ENCODE measurements at places on chromosomes 1 and 21.

GRCh38 chr21:38878379-38879179 is 72.8 kb downstream of the ETS2 start:
- no peak for DNase-seq

DNA sequence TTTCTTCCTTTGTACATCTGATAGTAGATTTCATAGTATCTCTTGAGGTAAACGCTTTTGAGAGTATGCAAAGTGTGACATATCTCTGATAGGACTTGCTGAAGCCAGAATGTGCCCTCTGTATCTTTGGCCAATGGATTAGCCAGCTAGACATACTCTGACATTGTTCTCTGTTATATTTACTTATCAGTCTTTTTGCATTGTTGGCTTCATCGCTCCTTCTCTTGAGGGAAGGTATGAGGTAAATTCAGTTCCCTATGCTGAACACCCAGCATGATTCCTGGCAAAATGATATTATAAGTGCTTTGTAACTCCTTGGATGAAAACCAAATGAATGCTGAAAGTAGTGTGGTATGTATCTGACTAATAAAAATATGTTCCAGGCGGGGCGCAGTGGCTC is 163.2 kb upstream of the CACYBP start:
- DNase-seq, result no peak

- peak; percentile 47 for DNase-seq
These were observed 11.5 kb upstream of the HCRTR1 start for GRCh38 chr1:31605908-31606427.

DNA sequence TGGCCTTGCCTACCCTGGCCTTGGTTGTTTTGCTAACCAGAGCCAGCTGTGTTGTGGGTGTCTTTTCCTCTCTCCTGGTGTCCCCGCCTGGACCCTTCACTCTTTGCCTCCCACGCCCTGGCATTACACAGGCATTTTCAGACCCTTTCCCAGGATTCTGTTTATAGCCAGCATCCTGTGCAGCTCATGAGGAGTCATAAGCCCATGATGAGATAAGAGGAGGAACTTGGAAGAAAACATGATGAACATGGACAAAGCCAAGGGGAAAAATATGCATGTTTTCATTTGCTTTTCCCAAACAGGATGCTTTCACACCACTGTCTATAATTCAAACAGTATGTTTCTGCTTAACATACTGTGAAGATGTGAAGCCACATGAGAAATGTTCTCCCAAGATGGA is 18.7 kb upstream of the WARS2 start:
- DNase-seq, result no peak

DNA sequence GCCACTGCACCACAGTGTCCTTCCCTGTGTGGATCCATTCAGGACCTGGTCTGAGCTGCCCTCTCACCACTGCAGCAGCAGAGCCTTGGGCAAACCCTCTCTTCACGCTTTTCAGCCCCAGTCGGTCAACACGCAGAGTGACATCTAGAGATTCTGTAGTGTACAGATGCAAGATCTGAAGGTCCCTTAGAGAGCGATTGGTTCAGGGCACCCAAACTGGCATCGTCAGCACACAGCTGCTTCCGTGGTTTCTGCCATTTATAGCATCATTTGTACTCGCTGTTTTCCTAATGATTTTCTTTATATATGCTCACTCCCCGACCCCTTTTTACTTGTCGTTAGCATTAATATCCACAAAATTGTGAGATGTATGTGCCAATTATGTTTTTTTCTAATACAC is 1.5 kb upstream of the ASCL5 start:
- DNase-seq, result no peak

- DNase-seq, result no peak
These were observed 89.2 kb downstream of the TRIM11 start for GRCh38 chr1:228317411-228317828.

DNA sequence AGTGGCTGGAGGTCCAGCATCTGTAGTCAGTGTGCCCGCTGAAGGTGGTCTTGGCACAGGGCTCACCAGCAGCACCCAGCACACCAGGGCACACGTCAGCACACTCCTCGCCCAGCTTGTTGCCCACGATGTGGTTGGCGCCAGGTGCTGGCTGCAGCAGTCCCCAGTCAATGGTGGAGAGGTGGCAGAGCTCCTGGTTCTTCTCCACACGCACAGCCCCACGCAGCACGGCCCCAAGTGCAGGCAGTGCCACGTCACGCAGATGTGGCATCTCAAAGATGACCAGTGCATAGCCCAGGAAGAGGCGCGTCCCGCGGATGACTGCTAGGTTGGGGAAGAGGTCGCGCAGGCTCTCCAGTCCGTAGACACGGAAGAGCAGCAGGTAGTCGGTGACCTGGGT is 5.2 kb downstream of the INSRR start:
- DNase-seq, result no peak

- no peak for DNase-seq
These were observed 376.5 kb downstream of the LRRIQ3 start for GRCh38 chr1:73821520-73821919.

GRCh38 chr1:64981601-64982533 is 15.5 kb upstream of the JAK1 start:
- DNase-seq, result no peak

GRCh38 chr1:244047621-244048255 is 3.3 kb upstream of the ZBTB18 start:
- DNase-seq, result no peak

- DNase-seq, result no peak
These were observed 75.1 kb downstream of the TLR5 start for GRCh38 chr1:223067914-223068313.

GRCh38 chr21:14744368-14744767 is 198.3 kb upstream of the SAMSN1 start:
- DNase-seq, result no peak

GRCh38 chr21:32819694-32820093 is 48.1 kb upstream of the PAXBP1 start:
- no peak for DNase-seq

DNA sequence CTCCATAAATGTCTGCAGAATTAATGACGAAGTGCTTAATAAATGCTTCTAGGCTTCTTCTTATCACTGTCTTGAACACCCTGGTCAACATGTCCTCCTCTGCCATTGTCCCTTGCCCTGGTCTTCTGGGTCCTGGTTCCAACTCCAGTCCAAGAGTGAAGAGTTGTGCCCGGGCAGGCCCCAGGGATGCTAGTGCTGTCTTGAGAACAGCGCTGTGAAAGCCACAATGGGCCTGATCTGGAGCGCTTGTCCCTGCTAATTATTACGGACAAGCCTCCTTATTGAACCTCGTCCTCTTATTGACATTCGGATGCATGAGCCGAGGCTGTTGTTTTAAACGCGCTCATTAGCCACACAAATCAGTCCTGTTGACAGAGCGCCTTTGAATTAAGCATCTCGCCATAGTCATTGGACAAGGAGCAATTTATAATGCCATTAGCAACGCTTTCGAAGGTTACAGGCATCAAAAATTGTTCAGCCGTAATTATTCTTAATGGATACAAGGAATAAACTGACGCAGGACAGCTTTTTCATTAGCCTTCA is 211.6 kb upstream of the POU3F1 start:
- DNase-seq, result no peak

DNA sequence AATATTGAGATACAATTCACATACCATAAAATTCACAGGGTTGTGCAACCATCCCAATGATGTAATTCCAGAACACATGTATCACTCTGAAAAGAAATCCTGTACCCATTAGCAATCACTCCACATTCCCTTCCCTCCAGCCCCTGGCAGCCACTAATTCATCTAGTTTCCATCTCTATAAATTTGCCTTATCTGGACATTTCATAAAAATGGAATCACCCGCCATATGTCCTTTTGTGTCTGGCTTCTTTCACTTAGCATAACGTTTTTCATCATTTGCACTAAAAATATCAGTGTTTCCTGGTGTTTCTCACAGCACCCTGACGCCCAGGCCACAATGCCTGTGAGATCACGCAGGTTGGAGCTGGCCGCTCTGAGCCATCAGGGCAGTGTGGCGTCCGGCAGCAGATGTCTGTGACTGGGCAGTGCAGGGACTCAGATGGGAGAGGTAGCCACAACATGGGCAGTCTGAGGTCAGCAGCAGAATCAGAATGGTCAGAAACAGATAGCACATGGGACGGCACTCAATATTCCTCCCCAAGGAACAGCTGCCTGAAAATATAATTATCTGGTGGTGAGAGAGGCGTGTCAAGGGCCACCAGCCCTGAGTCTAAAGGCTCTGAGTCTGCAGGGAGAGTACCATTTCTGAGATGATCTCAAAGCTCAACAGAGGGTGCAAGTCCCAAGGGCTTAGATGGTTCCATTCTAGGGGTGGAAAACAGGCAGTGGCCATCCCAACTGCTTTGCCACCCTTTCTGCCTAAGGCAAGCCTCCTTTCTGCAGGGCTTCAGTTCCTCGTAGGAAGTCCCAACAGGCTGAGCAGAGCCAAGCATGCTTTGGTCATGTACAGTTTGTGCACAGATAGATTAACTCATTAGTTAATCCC is 129.4 kb upstream of the EDN2 start:
- no peak for DNase-seq

DNA sequence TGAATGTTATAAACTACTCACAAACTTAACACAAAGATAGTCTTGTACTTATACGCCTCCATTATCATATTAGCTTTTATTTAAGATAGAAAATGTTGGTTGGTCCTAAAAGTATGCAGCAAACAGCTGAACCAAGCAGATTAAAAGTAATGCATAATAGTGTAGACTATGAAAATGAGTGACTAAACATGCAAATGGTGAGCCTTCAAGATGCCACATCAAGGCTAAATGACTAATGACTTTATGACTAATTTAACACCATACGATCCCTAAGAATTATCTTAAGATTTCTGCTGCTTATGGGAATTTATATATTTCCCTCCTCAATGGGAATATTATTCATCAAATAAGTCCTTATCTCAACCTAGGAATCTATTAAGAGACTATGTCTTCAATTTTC is 4.6 kb downstream of the GPATCH2 start:
- DNase-seq, result no peak

Data from stimulated activated naive CD8-positive, alpha-beta T cell treated with anti-CD3 and anti-CD28 coated beads, Interleukin-15, Interleukin-2, amounts not matched to agents 100 U/mL and 50 U/mL, for 24 hours (primary cell).